ENCODE measurements at places on chromosomes 11 and 22.
A peak's percentile ranks its signal among the peaks of the same experiment; 100 is the strongest.

DNA sequence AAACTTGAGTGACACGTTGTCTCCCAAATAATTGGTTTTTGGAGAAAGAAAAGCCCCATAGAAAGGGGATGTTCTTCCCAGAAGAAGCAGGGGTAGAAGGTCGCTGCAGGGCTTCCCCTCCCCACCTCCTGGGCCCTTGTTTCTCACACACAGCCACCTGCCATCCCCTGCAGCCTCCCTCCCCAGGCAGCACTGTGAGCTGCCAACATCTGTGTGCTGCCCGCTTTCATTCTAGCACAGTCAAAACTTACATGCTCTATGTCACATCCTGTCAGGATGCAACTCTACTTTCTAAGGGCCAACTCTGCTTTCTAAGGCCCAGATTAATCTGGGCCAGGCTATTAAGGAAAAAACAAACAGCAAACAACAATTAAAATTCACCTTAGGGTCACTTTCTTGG is 309.4 kb upstream of the ZC3H12C start:
- no peak for DNase-seq

DNA sequence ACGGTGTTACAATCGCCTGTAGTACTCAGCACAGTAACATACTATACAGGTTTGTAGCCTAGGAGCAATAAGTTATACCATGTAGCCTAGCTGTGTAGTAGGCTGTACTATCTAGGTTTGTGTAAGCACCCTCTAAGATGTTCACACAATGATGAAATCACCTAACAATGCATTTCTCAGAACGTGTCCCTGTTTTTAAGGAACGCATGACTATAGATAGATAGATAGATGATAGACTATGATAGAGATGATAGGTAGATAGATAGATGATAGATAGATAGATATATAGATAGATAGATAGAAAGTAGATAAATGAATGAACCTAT is 203.9 kb downstream of the FAM76B start:
- no peak for DNase-seq

- no peak for DNase-seq
Measured at GRCh38 chr22:44256085-44256484, 56.7 kb downstream of the SHISAL1 start.

- DNase-seq: no peak
Measured at GRCh38 chr22:25497181-25497641, 67.3 kb upstream of the GRK3 start.

- DNase-seq: no peak
Measured at GRCh38 chr22:44099696-44100095, 75.6 kb downstream of the PARVB start.

- DNase-seq: no peak
Measured at GRCh38 chr11:94117871-94118270, 10.8 kb upstream of the PANX1 start.

DNA sequence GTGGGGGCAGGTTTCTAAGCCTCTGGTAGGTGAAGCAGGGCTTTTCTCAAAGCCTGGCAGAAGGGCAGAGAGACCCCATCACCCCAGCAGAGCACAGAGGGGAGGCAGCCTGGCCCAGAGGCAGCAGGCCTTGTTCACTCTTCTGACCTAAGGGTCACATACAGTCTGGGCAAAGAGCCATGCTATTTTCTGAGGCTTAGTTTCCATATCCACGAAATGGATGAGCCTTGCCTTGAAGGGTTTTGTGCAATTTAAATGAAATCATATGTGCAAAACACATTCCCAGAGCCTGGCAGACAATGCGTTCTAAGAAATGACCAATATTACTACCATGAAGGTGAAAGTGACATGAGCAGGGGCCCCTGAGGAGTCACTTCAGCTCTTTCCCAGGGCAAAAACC is 44.5 kb downstream of the HIRA start:
- DNase-seq: no peak

DNA sequence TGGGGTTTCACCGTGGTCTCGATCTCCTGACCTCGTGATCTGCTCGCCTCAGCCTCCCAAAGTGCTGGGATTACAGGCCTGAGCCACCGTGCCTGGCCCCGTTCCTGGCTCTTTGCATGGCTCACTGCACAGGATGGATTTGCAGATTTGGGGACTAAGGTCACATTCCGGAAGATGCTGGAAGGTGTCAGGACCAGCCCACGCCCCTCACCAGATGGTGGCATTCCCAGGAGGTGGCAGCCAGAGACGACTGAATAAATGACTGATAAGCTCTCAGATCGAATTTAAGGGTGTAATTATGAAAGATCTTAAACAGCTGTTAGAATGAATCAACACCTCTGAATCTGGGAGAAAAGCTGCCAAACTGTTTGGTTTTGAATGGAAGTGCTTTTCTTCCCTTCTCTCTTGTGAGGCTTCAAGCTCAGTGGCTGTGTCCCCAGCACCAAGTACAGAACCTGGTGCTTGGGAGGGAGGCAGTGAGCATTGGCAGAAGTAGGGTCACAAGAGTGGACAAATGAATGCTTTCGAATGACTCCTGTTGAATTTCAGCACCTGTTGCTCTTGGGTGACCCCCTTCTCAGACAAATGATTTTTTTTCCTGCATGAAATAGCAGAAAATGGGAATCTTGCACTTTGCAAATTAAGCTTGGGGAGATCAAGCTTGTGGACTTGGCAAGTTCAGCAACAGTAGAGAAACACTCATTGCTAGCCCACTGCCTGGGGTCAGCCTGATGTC is 69.6 kb downstream of the KIAA1671 start:
- no peak for DNase-seq

DNA sequence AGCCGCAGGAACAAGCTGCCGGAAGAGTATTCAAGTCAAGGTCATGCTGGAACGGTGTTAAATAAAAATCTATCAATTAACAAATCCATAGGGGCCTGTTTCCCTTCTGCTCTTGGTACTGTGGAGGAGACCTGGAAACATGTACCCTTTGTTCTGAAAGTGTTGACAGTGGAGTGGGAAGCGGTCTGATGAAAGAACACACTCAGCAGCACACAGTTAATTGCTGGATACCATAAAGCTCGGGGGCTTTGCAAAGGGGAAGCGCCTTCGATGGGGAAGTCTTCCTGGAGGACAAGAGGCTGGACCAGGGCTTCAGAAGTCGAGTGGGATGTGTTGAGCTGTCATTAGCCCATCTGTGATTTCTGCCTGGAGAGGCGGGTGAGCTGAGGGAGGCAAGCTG is 112.5 kb upstream of the CLPB start:
- DNase-seq: no peak

- DNase-seq: no peak
Measured at GRCh38 chr11:119153049-119153818, 4.4 kb downstream of the ABCG4 start.

- DNase-seq: no peak
Measured at GRCh38 chr11:11981364-11981763, 27.1 kb downstream of the DKK3 start.

- DNase-seq: no peak
Measured at GRCh38 chr11:94583866-94584500, 16.8 kb downstream of the PIWIL4 start.

DNA sequence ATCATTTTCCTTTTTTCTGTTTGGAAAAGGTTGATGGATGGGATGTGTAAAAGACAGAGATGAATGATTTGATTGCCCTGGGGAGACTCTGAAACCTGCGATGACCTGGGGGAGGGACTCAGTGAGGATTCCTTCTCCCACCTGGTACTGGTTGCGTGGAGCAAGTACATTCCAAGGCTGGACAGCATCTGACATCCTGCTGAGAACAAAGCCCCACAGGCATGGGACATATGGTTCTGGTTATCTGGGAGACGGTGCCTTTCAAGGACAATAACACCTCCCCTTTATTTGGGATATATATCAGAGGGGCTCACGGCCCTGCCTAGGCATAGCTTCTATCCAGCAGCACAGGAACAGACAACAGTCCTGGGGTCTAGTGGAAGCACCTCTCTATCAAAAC is 527.8 kb downstream of the METTL15 start:
- no peak for DNase-seq

DNA sequence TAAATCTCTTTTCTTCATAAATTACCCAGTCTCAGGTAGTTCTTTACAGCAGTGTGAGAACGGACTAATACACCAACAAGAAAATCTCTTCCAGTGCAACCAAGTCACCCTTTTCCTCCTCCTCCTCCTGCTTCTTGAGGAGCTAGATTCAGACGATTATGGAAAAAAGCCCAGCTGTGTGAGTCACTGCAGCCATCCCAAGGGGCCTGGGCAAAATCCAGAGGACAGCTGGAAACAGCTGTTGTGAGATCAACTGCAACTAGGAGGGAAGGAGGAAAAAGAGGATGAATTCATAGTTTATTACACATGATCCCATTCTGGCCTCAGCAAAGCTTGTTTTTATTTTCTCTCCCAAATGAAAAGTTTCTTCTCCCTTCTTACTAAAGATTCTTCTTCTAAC is 32.9 kb downstream of the RBFOX2 start:
- no peak for DNase-seq

DNA sequence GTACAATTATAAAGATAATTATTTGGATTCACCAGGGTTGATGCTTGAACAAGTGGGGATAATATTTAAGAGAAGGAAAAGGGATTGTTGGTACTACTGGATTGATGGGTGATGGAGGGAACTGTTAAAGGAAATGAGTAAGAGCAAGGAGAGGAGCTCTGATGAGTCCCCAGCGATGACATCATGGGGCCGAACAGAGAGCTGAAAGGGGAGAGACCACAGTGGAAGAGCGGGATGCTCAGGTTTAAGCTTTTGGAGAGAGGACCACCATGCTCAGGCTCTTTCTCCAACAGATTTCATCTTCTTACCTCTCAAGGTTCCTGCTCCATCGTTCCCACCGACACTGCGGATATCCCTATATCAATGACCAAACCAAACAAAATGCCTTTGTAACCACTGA is 568.7 kb downstream of the ETS1 start:
- DNase-seq: no peak

DNA sequence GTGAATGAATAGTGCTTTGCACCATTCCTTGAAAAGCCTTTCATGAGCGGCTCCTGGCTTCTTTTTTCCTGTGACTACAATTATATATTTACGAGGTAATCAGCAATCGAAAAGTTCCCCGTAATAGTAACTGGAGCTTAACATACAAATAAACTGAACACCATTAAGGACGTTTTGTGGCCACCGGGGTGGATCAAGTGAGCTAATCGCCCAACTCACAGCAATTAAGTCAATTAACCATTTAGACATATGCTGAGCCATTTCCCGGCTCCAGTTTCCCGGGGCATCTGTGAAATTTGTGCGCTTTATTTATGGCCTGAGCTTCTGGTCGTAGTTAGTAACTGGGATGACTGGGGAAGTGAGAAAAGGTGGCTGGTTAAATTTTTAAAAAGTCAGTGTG is 465.2 kb downstream of the MIAT start:
- DNase-seq: no peak

DNA sequence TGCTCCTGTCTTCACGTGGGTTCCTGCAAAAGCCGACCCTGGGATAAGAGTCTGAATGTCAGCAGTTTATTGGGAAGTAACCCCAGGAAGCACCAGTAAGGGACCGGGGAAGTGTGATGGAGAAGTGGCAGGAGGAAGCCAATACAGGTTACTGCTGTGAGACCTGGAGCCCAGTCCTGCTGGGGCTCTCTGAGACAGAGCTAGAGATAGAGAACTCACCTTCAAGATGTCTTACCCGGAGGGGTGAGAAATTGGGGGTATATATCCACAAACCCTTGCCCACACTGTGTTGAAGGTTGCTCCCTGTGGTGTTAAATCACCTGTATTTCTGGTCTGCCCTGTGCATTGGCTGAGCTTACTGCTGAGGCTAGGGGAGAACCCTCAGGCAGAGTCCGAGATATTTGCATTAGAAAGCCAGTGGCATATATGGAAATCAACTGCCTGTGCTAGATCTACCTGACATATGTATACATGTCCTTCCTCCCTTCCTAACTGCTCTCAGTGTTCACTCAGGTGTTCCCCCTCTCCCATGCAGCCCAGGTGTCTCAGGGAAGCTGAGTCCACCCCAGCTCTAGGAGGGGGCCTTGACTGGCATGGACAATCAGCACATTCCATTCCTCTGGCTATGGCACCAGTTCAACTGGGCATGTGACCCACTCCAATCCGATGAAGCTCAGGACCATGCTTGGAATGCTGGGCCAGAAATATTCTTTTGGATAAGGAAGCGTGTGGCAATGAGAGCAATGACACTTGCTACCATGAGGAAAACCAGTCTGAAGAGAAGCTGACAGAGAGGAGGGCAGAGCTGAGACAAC is 6.8 kb upstream of the MICAL2 start:
- DNase-seq: no peak

DNA sequence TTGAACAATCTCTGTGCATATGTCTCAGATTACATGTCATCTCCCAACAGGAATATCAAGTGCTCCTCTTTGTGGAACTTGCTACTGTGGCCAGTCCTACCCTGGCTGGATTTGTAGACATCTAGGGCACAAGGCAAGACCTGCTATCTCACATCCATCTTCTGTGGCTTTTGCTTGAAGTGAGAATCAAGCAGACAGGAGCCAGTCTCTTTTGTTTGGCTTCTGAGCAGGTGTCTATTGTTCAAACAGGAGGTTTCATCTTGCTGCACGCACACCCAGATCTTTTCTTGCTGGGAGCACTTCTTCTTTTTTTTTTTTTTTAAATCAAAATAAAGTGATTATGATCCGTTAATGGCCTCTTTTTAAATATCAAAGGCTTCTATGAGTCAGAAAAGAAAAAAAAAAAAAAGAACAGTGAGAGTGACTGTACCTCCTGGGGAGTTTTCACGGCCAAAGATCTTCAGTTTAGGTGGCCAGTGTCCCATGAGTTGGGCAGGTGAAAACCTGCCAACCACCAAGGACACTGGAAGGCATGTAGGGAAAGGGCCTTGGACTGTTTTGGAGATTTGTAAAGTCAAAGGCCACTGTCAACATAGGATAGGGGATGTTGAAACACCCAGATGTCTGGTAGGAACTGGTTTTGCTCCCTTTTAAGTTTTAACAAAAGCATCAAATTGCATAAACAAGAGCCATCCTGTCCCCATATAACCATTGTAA is 78.1 kb downstream of the CD44 start:
- peak; percentile 33 for DNase-seq

- DNase-seq: no peak
Measured at GRCh38 chr11:116660011-116660410, 112.8 kb downstream of the BUD13 start.

Data from T47D (cell line).